ENCODE measurements at places on chromosomes 2 and 18.

DNA sequence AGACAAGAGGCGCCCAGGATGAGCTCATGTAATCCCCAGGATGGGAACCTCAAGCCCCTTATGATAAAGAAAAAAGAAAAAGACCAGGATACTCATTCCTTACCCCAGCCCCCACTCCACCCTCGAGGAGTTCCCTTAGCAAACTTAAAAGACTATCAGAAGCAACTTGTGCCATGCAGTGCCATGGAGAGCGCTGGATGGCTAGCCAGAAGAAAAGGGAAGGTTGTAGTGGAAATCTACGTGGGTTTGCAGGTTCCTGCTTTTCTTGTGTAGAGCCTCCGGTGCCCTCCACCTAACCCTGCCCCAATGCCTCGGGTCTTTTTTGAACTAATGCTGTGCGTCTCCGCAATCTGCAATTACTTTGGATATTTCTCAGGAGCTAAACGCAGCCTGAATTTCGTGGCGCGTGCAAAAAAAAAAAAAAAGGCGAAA, 16.2 kb upstream of the BCL11A start:
- peak; percentile 50 for DNase-seq

DNA sequence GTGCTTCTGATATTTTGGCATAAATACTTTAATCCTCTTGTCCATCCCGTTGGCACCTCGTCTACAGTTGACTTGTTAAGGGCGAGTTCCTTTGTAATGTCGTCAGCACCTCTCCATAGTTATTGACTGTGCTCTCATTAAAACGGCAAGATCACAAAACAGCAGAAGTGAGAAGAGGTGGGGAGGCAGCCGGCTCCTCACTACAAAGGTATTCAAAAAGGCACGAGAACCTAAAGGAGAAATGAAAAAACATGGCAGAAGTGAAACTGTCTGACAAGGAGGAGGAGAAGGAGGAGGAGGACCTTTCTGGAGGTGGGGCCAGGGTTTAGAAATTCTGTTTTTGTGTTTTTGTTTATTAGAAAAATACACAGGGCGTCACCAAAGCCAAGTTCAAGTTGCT, 235.6 kb downstream of the BCL11A start:
- DNase-seq = no peak

- no peak for DNase-seq
Measured at GRCh38 chr2:159786938-159787337, 11.1 kb downstream of the CD302 start.

DNA sequence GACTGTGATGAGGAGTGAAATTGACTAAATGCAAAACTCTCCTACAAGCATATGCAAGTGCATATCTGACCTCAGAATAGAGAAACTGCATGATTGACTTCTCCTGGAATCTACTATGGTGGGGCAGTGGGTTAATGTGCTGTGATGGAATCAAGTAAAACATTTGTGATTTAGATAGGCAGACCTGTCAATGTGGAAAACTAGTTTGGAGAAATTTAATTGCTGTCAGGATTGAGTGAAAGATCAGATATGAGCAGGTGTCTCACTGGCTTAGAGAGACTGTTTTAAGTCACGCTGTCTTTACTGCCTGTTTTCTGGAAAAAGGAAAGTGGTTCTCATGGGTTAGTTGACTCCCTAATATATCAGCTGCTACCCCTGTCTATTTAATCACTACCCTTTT, 881.0 kb upstream of the CNTNAP5 start:
- DNase-seq = no peak

- no peak for DNase-seq
Measured at GRCh38 chr2:43542285-43542933, 53.4 kb downstream of the THADA start.

DNA sequence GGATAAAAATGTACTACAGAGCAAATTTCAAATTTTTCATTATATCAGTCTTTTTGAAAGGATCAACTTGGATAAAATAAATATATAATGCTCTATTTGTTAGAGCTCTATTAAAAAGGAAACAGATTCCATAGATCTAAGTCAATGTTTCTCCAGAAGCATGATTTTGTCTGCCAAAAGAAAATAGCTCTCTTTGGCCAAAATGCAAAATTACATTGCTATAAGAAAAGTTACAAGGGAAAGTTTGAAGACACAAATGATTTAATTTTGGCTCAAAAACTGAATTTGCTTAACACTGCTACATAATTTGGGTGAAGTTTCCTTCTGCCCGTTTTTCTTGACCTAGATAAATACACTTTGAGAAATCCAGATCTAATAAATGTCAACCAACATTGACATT, 15.7 kb downstream of the C2orf69 start:
- DNase-seq = no peak

DNA sequence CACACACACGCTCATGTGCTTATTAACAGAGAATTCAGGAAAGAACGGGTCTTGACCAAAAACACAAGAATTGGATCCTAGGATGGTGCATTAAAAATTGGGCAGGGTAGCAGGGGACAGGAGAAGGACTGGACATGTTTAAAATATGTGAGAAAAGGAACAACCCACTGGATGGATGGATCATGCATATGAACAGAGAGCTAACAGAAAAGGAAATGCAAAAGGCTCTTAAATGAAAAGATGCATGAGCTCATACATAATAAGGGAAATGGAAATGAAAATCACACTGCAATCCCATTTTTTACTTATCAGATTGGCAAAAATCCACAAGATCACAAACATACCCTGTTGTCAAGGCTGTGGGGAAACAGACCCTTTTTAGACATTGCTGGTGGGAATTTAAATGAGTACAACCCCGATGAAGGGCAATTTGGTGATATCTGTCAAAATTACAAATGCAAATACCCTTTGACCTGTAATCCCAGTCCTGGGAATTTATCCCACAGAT, 440.6 kb upstream of the SLC14A2 start:
- DNase-seq = no peak

DNA sequence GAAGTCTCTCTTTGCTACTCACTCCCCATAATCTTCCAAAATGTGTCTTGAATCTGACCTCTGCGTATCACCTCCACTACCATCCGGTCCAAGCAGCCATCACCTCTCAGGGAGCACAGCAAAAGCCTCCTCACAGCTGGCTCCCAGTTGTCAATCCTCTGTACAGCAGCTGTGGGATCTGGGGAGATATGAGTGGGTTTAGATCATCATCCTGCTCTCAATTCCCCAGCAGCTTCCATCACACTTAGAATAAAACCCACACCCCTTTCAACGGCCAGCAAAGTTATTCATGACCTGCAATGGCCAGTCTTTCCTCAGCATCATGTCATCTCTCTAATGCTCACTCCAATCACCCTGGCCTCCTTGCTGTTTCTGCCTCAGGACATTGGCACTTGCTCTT, 261.6 kb downstream of the PAX3 start:
- no peak for DNase-seq

GRCh38 chr2:75523313-75524275, 37.1 kb downstream of the EVA1A start:
- DNase-seq = no peak
